ENCODE measurements at places on chromosomes 2 and 18. TPM values are rescaled to one million over a fixed set of nuclear protein-coding genes. Genes with fewer than 3 reads are reported as not detected.

Gene HJURP
- total RNA-seq = 32.4 TPM

Gene TRIP12
- 144 TPM for total RNA-seq

Gene LYPD6B
- total RNA-seq = not detected

Gene TDRD15
- not detected for total RNA-seq

Gene SPP2
- total RNA-seq = not detected

Gene TUBA3E
- not detected for total RNA-seq

Data from A375 (cell line).